ENCODE measurements at places on chromosomes 2 and 18.

DNA sequence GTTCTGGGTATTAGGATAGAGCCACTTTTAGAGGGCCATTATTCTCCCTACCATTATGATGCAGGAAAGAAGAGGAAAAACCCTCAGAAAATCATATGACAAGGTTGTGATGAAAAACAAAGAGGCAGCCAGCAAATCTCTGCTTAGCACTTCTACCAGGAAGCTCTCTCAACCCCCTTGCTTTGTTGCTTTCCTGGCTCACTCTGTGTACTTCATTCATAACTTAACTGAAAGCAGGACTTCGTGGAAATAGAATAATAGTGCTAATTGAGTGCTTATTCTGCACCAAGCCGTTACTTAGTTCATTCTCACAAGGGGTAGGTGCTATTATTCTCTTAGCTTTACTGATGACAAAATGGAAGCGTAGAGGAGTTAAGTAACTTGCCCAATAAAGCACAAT lies 354.1 kb downstream of the HRH4 start:
- DNase-seq, result no peak

GRCh38 chr2:209726311-209726710 lies 45.3 kb upstream of the UNC80 start:
- no peak for DNase-seq

DNA sequence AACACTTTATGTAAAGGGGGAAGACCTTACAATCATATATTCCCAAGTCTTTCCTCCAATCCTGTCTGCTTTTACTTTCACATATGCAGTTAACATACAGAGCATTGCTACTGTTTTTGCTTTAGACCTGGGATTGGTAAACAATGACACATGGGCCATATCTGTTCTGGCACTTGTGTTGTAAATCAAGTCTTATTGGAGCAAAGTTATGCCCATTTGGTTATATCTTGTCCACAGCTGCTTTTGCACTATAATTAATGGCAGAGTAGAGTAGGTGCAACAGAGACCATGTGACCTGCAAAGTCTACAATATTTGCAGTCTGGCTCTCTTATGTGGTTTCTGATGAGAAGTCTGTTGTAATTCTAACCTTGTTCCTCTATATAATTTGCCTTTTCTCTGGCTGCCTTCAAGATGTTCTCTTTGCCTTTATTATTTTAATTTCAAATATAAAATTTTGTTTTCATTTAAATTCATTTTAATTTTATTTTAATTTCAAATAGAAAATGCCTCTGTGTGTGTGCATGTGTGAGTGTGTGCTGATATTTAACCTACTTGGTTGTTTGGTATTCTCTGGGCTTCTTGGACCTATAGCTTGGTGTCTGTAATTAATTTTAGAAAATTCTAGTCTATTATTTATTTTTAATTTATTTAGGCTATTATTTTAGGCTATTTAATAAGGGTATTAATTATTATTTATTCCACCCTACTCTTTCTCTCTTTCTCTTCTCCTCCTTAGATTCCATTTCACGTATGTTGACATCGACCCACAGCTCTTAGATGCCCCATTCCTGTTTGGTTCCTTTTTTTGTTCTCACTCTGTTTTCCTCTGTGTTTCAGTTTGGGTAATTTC lies 16.8 kb upstream of the LPIN1 start:
- no peak for DNase-seq

- DNase-seq, result no peak
Measured at GRCh38 chr2:223101340-223102039, 49.5 kb downstream of the KCNE4 start.
